ENCODE measurements at places on chromosomes 4 and X. TPM values are rescaled to one million over a fixed set of nuclear protein-coding genes. Genes with fewer than 3 reads are reported as not detected.

Gene SMIM31
- total RNA-seq: not detected

Gene RNF150
- 5.0 TPM for total RNA-seq

Gene ITM2A
- not detected for total RNA-seq

Gene FOXR2
- total RNA-seq: not detected

Gene CFP
- 0.17 TPM for total RNA-seq

Gene FRAS1
- total RNA-seq: 38.1 TPM

Gene POU3F4
- total RNA-seq: not detected

Gene TLR10
- not detected for total RNA-seq

Gene SHROOM4
- total RNA-seq: 2.8 TPM

Data from mammary epithelial cell (primary cell).